NAMALWA (cell line): ENCODE measurements at places on chromosomes 5 and 9.

DNA sequence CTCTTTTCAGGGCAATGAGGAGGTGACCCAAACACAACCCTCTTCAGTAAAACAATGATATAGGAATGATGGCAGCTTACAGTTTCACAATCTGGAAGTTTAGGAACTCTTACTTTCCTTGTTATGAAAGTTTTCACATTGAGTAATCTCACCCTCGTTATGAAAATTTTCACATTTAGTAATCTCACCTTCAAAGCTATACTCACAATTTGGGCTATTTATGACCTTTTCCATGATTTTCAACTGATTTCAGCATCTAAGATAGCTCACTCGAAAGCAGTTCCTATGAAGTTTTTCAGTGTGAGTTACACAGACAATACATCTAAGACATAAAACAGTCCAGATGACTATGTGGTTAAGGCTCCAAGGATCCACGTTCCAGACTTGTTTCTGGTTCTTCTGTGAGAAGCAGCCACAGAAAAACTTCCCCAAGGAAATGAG, 57.1 kb downstream of the FOXD1 start:
- DNase-seq, result no peak

- no peak for DNase-seq
Measured at GRCh38 chr9:128280084-128280622, 4.1 kb downstream of the SWI5 start.

DNA sequence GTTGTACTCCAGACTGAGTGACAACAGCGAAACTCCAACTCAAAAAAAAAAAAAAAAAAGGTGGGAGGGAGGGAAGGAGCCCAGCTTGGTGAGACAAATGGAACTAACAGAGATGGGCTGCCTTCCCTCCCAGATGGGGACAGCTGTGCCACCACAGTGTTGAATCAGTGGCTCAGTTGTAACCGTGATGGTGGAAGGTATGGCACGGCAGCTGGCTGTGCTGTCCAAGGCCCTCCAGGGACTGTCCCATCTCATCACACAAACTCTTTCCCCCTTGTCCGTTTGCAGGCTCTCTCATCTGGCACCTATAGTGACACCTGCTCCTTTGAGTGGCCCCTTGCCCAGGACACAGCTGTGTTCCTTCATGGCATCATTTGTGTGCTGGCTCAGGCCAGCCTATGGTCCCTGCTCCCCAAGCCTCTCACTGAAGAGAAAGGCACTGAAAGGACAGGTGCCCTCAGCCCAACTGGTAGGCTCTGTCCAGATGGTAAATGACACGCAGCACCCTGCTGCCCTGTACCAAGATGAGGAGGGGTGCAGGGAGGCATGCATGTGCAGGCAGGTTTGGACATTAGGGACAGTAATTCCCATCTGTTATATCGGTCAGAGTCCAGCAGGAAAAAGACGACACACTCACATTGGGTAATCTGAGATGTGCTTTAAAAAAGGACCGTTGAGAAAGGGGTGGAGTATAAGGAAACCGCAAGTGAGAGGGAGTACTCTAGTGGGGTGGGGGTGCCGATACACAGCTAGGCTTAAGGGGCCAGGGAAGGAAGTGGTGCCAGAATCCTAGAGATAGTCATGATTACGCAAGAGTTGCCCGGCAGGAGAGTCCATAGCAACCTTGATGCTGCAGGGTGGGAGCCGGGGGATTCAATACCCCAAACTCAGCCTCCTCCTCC, 4.3 kb downstream of the SMIM33 start:
- no peak for DNase-seq

DNA sequence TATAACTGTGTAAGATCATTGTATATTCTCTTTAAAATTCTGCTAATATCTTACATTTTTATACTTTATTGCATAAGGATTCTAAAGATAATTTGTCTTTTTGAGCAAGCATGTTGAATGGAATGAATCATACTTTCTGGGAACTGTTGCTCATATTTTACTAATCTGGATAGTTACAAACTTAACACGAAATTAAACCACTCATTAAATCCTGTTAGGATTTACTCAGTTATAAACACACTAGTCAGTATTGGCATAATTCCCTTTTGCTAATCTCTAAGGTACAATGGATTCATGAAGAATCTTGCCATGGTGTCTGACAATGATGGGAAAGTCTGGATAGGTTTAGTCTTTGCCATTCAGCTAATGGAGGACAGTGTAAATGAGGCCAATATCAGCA, 338.1 kb upstream of the SMC2 start:
- DNase-seq, result no peak

DNA sequence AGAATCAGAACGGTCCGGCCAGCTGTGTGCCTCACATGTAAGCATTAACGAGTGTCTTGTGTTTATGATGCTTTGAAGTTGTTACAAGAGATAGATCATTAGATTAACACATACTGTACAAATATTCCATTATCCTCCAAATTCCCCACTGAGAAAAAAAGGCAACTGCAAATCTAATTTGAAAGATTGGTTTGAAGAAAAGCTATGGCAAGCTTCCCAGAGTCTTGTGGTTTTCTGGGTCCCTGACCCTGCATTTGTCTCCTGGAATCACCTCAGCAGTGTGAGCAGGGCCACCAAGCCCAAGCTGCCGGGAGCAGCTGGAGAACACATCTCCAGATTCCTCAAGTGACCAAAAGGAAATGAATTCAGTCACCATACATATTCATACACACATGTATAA, 36.9 kb upstream of the ADAMTS16 start:
- no peak for DNase-seq

DNA sequence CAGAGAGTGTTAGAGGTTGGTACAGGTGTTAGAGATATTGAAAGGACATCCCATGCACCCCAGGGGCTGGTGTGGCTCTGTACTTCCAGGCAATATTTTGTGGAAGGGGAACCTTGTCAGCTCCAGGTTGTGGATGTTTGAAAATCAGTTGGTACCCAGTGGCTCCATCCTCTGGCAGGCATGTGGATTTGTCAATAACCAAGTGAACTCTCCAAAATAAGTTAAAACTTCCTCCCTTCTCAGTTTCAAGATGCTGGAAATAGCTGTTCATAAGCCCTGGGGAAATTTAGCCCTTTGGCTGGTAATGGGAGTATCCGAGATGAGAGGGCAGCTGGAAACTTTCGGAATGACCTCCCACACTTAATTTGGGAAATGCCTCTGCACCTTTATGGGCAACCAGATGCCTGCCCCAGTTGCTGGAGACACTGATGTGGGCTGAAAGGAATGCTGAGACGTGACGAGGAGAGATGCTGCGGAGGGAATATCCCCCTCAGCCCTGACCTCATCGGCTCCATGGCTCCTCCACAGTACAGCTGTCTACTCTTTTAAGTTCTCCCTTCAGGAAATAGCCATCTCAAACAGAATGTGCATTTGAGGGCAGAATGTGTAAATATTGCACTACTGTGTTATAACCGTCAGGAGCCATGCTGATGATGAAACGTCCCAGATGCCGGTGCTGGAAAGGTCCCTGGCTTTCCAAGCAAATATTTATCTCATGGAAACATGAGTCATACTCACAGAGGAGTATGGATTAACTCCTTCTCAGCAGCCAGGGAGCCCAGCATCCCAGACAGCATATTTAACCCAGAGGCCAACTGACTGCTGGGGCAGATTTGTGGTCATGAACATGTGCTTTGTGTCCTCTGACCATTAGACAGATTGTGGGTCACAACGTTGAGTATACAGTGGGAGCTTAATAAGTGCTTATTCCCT, 29.5 kb downstream of the TGFBI start:
- no peak for DNase-seq

DNA sequence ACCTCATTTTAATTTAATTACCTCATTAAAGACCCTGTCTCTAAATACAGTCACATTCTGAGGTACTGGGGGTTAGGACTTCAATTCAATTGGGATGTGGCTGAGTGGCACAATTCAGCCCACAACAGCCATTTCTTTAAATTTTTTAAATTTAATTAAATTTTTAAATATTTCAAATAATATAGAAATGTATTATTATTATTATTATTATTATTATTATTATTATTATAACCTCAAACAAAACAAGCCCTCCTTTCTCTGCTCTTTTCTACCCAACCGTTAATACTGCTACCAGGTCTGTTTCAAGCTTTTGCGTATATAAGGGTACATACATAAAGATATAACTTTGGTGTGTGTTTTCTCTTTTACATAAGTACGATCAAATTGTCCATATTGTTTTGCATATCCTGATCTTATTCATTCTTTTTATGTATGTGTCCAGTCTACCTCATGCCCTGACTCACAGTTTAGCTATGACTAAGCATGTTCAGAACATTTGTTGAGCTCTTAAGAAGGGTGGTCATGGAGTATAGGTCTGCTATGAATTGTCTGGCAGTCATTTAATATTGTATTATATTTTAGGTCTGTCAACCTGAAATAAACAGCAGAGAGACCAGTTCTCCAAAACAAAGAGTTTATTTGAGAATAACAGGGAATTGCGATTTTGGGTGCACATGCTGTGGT, 16.1 kb upstream of the RAB14 start:
- no peak for DNase-seq

GRCh38 chr5:172839669-172840431, 5.8 kb downstream of the ERGIC1 start:
- DNase-seq, result no peak

- no peak for DNase-seq
Measured at GRCh38 chr5:121945261-121945660, 16.5 kb upstream of the SRFBP1 start.

DNA sequence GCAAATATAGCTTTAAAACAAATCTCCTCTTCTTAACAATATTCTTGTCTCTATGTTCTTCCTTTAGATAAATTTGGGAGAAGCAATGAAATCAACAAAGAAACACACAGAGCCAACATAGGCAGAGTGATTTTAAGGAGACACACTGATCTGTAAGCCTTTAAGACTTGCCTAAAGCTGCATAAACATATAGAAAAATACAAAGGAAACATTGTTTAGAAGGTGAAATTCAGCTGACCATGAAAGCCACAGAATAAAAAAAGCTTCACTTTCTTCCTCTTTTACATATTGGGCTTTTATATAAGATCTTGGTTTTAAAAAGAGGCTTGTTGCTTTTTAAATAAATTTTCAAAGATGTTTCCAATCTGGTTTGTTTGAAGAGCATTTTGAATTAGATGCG, 1277.5 kb downstream of the EFNA5 start:
- DNase-seq, result no peak

DNA sequence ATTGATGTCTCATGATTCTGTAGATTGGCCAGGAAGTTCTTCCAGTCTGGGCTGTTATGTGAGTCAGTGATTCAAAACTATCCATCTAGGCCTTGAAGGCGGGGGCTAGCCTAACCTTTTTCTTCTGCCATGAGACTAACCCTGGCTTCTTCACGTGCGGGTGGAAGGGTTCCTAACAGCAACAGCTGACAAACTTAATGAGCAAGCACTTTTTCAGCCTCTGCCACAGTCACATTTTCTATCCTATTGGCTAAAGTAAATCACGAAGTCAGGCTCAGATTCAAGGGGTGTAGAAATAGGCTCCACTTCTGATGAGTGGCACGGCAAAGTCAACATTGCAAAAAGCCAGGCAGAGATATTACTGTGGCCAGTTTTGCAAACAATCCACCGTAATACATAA, 68.4 kb downstream of the STK32A start:
- no peak for DNase-seq

DNA sequence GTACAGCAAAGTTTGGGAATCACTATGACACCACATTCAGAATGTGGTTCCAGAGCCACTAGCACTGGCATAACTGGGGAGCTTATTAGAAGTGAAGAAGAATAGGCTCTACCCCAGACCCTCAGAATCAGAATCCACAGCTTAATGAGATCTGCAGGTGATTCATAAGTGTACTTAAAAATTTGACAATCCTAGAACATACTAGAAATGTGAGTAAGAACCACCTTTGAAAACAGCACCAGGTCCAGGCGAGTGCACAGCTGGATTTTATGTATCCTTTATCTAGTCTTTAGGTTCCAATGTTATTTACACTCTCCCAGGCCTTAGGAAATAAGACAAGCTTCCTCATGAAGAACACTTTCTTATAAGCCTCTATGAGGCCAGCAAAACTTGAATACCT, 149.0 kb downstream of the NFIB start:
- DNase-seq, result no peak

DNA sequence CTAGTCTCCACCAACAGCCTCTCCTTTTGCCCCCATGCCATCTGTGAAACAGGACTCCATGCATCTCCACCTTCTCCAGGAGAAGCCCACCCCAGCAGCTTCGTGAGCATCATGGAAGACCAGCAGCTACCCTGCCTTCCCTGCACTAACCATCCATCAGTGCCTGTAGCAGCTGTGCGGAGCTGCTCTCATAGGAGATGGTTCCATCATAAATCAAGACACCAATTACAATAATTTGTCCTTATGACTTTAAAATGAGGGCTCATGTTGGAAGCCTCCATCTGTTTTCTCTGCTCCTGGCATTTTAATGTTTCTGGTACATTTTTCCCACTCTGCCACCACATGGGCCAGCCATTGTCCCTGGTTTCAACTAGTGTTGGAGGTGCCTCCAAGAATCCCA, 69.9 kb downstream of the FGF1 start:
- no peak for DNase-seq

DNA sequence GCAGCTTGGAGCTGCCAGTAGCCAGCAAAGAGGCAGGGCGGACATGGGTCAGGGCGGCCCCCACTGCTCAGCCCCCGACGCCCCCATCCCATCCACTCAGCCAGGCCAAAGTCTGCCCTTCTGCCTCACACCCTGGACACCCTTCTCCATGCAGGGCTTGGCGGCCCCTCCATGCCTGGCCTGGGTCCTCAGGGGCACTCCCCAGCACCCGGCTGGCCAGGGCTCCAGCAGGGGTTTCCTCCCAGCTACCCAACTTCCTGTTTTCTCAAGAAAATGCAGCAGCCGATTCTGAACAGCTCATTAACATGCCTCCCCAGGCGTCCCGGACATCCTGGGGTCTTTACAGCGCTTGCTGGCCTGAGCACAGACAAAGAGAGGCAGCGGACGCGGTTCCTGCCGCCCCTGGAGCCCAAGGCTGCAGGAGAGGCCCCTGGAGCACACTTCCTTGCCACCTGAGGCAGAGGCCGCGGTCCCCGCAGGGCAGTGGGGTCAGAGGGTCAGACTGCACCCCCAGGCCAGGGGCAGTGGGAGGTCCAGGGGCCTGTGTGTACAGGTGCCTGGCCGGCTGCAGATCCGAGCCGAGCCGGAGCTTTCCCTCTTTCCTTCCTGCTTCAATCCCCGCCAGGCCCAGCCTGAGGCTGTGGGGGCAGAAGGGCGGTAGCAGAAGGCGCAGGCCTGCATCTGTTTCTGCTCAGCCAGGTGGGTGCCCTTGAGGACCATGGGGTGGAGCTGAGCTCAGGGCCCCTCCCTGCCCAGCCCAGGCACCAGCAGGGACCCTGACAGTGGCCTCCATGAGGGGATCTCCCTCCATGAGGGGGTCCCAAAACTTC, 18.7 kb upstream of the NRARP start:
- peak; percentile 73 for DNase-seq

- DNase-seq, result peak; percentile 40
Measured at GRCh38 chr9:131274674-131275331, 1.5 kb downstream of the FAM78A start.

- no peak for DNase-seq
Measured at GRCh38 chr9:132551556-132551955, 30.9 kb upstream of the BARHL1 start.

DNA sequence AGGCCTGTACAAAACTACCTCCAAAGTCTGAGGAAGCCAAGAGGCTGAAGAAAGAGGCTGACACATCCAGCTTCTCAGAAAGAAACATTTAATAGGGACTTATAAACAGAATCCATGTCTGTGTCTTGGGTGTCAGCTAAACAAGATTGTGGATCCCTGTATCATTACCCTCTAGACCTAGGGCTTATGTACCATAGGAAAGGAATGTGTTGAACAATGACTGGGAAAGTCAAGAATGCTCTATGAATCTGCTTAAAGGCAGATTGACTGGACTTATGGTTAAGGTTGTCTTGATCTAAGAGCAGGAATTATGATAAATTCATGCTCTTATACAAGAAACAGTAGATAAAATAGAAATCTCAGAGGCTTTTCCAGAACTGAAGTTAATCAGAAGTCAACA, 335.7 kb upstream of the RPS23 start:
- DNase-seq, result no peak
